Mesenteric fat pad (tissue), 1 donor: ENCODE measurements at places on chromosomes 16 and 17. TPM values are rescaled to one million over a fixed set of nuclear protein-coding genes. Genes with fewer than 3 reads are reported as not detected.
A peak's percentile ranks its signal among the peaks of the same experiment; 100 is the strongest.

The ACBD4 gene
- 10.9 TPM for total RNA-seq

The TTYH2 gene
- total RNA-seq, result 5.6 TPM

The CACNG5 gene
- total RNA-seq, result not detected

The TBKBP1 gene
- total RNA-seq, result 21.7 TPM

The TOX3 gene
- total RNA-seq, result not detected

The CCL3 gene
- total RNA-seq, result 33.7 TPM

The ROGDI gene
- 9.0 TPM for total RNA-seq

The KRT32 gene
- total RNA-seq, result not detected

The NMRAL1 gene
- 23.4 TPM for total RNA-seq

DNA sequence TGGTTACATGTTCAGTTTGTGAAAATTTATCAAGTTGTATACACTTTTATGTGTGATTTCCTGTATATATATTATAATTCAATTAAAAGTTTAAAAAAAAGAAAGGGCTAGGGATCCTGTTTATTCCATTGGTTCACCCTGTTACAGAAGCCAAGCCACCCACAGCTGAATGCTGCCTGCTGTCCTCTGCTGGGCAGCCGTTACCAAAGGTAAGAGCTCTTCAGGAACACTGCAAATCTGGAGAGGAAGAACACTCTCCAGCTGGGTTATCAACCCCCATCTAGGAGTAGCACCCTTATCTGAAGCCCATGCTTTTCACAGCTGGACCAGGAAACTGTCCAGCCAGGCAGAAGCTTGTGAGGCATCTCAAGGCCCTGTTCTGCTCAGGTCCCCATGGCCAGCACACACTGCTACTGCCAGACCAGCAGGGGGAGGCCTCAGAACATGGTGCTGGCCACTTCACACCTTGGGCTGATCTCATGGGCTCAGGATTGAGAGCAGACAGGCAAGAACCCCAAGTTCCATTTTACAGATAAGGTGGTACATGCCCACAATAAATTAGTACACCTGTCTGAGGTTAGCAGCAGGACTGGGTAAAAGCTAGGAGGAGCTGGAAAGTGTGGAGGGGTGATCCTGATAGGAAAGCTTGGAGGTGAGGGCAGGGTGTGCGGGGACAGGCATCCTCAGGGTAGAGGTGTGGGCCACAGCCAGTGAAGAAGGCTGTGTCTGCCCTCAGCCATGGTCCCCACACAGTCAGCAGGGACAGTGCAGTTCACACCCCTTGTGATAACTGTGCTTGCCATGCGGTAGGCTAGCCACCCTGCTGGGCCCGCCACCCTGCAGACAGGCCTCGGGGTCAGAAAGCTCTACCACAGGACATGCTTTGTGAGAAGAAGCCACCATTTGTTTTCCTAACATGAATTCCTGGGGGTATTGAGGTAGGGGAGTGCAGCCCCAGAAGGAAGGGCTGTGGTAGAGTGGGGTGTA, 54.3 kb upstream of the SREBF1 start:
- no peak for DNase-seq

DNA sequence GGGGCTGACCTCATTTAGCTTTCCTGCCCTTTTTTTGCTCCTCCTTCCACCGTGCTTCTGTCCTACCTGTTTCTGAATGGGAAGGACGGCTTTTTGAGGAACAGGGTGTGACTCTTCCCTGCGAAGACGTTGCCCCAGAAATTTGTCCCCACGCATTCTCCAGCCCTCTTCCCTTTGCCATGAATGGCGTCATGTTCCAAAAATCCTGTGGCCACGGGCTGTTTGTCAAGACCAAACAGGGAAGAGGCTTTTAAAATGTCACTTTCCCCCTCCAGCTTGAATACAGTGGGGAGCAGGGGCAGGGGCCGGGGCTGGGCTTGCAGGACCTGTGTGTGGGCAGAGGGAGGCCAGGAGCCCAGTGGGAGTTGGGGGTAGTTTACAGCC, 13.9 kb downstream of the MPRIP start:
- DNase-seq, result peak; percentile 89

DNA sequence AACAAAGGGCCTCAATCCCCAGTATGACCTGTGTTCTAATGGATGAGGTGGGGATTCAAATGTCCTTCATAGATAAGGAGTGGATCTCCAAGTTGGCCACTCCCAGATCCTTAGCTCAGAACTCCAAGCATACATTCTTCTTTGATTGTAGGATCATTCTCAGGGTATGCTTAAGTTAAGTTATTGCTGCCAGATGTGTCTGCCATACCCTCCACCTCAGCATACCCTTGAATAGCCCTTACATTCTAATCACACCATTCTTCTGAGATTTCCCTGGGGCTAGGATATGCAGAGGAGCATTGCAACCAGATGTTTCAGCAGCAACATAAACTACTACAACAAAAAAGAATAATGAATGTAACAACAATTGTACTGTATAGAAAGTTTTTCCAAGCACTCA, 1.6 kb upstream of the KRTAP2-4 start:
- no peak for DNase-seq

DNA sequence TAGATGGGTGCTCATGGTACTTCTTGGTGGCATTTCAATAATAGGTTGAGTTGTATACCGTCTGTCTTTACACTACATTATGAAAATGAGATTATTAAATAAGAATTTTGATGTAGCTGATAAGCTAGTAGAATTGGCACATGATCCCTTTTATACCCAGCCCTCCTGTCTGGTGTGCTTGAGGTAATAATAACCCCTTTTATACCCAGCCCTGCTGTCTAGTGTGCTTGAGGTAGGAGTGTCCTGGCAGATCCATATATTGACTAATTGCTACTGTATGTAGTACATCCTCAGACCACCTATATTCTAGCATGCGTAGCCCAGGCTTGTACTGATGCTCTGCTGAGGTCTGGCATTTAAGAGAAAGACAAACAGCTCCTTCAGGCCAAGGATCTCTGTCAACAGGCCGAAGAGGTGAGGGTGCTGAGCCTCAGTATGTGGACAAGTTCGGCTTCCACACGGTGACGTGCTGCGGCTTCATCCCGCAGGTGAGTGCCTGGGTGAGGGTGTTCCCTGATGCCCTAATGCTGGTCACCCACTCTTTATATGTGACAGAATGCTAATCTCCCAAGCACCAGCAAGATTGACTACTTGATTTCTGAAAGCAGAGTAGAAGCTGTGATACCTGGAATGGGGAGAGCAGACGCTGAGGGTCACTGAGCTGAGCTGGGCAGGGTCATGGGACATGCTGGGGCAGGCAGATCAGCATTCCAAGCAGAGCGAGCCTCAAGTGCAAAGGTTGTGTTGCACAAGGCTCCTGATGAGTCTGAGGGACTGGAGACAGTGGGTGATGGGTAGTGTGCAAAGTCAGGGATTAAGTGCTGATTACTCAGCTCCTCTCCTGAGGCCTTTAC, 5.7 kb downstream of the FN3K start:
- no peak for DNase-seq

DNA sequence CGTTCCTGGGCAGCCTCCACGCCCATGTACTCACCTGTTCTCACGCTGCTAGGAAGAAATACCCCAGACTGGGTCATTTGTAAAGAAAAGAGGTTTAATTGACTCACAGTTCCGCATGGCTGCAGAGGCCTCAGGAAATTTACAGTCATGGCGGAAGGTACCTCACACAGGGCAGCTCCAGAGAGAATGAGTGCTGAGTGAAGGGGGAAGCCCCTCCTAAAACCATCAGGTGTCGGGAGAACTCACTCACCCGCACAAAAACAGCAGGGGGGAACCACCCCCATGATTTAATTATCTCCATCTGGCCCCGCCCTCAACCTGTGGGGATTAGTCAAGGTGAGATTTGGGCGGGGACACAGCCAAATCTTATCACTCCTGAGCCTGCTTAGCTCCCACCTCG, 18.2 kb downstream of the RAB40C start:
- no peak for DNase-seq

DNA sequence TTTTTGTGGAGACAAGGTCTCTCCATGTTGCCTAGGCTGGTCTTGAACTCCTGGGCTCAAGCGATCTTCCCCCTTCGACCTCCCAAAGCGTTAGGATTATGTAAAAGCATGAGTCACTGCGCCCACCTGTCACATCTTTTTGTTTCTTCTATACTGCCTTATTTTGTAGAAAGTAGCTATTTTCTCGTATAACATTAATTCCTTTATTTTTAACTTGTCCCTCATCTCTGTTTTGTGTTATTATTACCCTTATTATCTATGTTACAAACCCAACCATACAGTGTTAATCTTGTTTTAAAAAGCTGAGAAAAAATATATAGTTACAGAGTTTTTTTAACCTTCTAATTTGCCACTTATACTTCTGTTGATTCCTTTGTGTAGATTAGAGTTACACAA, 1.4 kb upstream of the TXNDC11 start:
- DNase-seq, result no peak

- no peak for DNase-seq
These were observed 1.5 kb upstream of the NQO1 start for GRCh38 chr16:69727916-69728270.

DNA sequence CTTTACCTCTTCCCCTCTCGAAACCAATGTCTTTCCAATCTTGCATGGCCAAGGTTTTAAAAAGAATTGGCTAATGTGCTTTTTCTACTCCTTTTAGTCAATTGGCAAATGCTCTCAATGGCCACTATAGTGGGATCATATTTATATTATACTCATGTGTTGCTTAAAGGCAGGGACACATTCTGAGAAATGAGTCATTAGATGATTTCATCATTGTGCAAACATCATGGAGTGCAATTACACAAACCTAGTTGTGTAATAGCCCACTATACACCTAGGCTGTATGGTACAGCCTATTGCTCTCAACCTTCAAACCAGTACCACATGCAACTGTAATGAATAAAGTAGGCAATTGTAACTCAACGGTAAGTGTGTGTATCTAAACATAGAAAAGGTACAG, 180.9 kb downstream of the HS3ST3A1 start:
- DNase-seq, result no peak

DNA sequence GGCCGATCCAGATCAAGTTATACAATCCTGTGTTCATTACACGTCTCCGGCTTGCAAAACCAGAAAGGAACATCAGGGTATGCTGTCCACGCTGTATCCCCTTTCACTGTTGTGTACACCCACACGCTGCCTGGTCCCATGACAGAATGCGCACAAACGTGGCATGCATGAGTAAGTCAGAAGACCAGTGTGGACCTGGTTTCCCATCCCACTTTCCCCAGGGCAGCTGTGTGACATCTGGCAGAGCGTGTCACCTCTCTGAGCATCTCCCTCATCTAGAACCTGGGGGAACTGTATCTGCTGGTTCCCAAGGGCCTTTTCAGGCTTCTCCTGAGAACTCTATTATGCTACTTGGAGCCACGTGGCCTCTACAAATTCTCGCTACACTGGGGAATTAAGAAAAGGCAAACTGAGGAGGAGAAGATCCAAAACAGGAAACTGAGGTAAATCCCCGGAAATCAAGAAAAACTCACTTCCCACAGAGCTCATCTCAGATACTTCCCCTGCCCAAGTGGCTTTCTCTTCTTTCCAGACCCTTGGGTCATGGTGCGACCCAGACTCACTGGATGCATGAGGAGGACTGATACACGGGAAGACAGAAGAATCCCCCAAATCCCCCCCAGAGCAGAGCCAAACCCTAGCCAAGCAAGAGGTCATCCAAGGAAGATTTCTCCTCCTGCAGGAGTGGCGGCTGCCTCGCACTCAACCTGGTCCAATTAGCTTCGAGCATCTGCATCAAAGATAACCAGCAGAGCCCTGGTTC, 139.3 kb downstream of the GAS7 start:
- DNase-seq, result peak; percentile 71

- no peak for DNase-seq
These were observed 270.8 kb upstream of the CDH5 start for GRCh38 chr16:66095676-66096075.

- no peak for DNase-seq
These were observed 932 bp downstream of the ZNF267 start for GRCh38 chr16:31874366-31875111.

DNA sequence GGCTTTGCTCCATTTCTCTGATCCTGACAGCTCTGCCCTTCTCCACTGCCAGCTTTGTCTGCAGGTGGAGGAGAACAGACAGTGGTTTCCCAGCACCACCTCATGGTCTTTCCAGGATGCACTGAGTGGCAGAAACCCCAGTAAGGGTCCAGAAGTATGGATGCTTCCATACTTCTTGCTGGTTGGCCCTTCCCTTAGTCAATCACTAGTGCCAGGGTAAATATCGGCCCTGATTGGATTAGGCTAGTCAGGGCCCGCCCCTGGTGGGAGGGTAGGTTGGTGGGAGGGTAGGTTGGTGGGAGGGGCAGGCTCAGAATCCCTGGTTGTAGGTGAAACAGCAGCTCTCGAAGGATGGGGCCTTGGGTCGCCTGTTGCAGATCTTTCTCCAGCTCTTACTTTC, 10.2 kb downstream of the RNF213 start:
- DNase-seq, result no peak

DNA sequence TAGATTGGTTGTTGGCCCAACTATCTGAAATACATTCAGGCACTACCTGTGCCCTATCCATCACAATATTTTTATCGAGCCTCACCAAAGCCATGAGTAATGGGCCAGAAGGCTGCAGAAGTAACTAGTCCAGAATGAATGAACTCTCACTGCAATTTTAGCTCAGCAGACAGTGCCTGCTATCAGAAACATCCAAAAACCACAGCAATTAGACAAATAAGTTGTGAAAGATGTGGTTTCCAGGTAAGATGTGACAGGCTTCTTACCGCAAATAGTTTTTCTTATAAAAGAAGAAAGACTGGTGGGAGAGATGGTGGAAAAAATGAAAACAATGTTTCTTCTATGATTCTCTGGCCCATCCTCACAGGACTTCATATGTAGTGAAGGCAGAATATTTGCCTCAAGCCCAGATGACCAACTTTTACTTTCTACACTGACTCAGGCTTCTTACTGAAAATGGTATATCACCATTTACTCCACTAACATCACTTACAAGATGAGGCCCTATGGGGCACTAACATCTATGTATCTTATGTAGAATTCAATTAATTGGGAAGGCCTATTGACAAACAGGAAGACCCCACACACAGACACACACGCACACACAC, 9.8 kb upstream of the RFFL start:
- no peak for DNase-seq

- no peak for DNase-seq
These were observed 1.7 kb downstream of the USP32 start for GRCh38 chr17:60390186-60390585.

DNA sequence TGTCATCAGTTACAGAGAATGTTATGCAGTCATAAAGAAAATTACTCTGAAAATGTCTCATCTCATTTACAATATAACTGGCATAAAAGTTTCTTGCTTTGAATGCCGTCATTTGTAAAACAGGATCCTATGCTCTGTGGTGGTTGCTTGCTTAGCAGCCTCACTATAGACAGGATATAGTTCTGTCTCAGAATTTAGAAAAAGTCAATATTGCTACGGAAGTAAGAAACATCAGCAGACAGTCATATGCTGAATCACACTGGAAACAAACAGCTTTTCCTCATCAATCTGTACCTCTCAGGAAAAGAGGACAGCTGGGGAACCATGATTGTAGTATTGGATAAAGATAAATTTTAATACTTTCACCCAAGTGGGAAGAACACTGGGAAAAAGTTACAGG, 105.5 kb downstream of the MYO1D start:
- no peak for DNase-seq
